ENCODE measurements at places on chromosomes 1 and 21.

GRCh38 chr1:89552471-89553081 lies 27.9 kb downstream of the LRRC8B start:
- DNase-seq, result no peak

GRCh38 chr21:42878678-42878992 lies 704 bp downstream of the WDR4 start:
- DNase-seq, result no peak

- no peak for DNase-seq
These were observed 328.6 kb downstream of the RRAGC start for GRCh38 chr1:38530957-38531356.

GRCh38 chr21:42590431-42591131 lies 62.8 kb upstream of the PDE9A start:
- no peak for DNase-seq

DNA sequence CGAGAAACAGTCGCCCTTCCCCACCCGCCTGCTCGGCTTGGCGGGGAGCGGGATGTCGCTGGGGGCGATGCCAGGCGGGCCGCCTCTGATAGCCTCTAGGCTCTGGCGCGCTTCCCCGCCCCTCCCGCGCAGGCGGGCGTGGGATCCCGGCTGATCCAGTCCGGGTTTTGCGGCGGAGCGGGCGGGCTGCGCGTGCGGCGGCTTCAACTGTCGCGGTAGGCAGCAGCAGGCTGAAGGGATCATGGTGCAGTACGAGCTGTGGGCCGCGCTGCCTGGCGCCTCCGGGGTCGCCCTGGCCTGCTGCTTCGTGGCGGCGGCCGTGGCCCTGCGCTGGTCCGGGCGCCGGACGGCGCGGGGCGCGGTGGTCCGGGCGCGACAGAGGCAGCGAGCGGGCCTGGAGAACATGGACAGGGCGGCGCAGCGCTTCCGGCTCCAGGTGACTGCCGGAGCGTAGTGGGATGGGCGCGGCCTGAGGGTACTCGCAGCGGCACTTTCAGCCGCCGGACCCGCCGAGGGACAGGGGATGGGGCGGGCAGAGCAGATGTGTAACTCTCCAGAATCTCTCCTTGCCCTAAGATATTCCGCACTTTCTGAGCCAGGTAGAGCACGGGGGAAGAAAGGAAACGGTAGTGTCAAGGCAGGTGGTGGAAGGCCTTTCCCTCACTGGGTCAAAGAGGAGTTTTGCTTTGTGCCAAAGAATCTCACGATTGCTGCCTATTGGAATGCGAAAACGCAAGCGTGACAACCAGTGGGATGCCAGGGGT lies at the start of gene FAAH:
Gene FAAH (plus strand): TSS at position 210 of the 764 bp plus-strand sequence. CDS start 32 bp downstream, at position 242.
- no peak for DNase-seq

DNA sequence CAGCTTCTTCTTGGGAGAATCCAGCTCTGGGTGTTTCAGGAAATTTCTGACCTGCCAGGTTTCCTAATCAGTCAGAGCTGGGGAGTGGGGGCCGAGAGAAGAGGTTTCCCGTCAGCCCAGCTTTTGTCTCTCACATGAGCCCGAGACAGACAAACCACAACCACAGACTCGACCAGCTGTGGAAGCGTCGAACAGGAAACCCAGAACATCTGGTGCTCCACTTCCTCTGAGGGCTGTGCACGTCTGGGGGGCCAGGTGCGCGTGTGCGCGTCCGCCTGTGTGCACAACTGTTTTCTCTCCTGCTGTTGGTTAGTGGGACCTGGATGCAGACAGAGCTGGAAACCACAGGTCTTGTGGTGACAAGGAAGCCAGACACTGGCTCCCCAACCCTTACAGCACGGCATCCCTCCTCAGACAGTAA lies 113.0 kb upstream of the SLC25A33 start:
- no peak for DNase-seq

DNA sequence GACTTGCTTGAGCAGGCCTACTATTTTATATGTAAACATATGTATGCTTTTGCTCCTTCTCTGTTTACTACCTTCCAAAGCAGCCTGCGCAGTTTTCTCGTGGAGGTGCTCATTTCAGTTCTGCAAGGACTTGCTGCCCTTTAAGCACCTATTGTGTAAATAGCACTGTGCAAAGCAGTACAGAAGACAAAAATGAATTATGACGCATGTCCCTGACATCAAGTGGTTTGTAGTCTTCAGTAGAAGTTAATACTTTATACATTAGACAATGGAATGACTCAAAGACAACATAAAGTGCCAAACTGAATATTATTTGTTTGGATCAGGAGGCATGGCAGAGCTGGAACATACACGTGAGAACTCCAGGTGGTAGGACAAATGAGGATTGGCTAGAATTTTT lies 611.7 kb downstream of the LMO4 start:
- no peak for DNase-seq

DNA sequence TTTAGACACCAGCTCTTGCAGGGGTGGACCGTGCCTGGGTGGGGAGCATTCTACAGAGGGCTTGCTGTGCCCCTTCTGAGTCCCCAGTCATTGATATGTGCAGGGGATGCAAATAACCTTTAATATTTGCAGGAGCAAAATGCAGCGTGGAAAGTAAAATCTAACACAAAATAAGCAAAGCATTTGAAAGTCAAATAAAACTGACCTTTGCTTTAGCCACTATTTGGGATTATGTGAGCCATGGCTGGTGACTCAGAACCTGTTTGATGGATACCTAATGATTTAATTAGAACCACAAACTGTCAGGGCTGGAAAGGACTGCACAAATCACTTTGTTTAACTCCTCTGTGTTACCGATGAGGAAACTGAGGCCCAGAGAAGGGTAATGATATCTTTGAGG lies 377.5 kb downstream of the HHAT start:
- no peak for DNase-seq

DNA sequence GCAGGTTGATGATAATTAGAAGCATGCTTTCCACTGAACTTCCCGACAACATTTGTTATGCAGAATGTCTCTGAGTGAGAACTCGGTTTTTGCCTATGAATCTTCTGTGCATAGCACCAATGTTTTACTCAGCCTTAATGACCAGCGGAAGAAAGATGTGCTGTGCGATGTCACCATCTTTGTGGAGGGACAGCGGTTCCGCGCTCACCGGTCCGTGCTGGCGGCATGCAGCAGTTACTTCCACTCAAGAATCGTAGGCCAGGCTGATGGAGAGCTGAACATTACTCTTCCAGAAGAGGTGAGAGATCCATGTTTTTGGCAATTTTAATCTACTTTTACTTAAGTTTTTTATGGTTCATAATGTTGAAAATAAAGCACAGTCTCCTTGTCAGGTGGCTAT lies 22.5 kb downstream of the BACH1 start:
- no peak for DNase-seq

DNA sequence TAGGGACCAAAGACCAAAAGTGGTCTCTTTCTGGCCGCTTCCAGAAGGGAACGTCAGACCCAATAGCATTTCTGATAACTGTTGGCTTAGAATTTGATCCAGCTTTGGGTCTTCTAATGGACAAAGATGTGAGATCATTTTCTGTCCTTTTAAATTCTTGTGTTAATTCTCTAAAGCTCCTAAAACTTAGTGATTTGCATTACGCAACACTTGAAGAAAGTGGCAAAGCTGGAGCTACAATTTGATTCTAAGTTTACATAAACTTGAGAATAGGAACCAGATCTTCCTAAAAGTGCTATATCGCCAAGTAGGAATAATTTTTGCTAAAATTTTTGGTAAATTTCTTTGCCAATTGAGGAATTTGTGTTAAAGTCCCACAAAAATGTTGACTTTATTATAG lies 21.6 kb upstream of the PLA2G4A start:
- DNase-seq, result no peak

DNA sequence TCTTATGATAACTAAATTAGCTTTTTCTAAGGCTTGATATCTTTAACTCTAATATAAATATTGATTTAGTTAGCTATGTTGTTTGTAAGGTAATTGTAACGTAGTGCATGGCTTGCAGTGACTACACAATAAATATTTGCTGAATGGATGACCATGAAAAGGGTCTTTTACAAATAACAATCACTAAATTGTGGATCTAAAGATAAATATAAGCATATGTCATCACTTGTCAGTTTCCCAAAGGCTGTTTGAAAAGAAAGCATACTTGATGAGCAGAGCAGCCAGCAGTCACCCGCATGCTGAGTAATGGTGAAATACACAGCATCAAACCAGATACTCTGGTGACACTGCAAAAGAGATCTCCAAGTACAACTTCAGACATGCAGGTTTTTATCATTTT lies 92.5 kb upstream of the FMN2 start:
- DNase-seq, result no peak

DNA sequence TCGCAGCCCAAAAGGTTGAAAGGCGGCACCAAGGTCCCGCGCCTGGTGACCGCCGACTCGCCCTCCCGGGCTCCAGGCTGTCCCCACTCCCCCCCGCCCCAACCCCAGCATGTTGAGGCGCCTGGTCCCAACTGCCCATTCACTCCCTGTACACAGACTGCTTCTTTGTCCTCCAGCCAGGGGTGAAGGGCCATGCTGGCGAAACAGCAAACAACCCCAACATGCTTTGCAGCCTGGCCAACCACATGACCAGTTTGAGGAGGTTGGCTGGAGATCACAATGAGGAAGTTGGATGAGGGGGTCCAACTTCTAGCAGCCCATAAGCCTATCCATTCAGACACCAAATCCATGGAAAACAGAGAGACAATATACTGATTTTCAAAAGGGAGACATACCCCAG lies 13.5 kb downstream of the PDE9A start:
- DNase-seq, result no peak

- no peak for DNase-seq
These were observed 33.0 kb upstream of the TTC22 start for GRCh38 chr1:54834007-54834541.

DNA sequence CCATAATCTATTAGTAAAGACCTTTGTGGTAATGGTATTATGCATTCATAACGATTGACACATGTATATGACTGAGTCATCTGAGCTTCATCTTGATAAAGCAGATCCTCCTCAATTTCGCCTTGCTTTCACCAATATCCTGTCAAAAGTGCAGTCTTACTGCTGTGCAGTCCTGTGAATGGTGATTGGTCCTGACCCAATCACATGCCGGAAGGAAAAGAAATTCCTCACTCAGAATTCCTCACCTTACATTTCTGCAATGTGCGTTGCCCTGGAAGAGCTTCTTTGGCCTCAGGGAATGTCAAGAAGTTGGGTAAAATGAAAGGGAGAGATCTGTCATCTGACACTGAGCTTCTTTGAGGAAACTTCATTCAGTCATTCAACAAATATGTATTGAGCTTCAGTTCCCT lies 121.0 kb upstream of the TSPAN2 start:
- DNase-seq, result no peak

DNA sequence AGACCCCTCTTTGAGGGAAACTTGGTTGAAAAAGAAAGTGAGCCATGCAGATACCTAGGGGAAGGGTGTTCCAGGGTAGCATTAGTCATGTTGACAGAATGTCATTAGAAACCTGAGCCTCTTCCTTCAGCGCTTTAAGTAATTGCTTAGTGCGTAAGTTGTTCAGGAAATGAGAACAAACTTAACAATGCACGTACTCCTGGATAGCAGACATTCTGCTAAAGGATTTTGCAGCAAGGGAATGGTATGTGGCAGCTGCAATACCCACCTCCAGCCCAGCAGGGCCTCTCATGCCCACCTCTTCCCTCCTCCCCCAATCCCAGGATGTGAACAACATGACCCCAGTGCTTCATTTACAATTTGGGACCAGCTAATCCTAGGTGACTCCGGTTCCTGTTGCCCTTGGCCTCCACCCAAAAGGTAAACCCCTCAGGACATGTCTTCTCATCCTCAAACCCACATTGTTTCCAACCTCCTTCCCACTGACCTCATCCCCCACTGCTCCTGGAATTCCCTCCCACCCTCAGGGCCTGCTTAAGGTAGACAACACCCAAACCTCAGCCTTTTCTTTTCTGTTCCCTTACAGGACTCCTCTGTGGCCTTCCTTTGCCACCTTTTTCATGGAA lies 98.0 kb upstream of the BCAR3 start:
- peak; percentile 90 for DNase-seq

DNA sequence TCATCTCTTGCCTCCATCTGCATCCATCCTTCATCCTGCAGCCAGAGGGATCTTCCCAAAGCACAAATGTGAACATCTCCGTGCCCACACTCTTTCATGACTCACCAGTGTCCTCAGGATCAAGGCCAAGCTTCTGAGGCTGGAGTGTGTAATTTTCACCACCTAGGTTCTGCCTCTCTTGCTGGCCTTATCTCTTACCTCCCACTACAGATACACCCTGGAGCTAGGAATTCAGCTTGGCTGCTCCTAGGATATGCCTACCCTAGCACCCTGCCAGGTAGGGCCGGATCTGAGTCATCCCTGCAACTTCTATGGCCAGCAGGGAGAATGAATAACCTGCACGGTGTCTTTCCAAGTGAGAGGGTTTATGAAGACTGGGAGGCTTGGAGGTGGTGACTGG lies 208.7 kb upstream of the CSF3R start:
- DNase-seq, result no peak

DNA sequence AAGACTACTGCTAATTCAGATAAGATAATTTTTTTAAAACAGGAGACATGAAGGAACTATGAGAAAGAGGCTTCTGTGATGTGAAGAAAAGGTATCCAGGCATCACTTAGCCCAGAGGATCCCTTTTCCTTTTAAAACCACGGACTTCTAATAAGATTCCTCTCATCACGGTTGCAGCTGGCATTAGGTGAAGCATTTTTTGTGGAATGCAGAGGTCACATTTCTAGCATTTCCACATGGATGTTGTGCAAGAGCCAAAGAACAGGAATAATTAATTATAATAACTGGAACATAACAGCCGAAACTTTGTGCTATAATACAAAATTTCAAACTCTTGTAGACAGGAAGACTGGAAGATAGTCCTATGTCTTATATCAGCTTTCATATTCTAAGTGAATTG lies 27.6 kb downstream of the CYP2J2 start:
- no peak for DNase-seq

- DNase-seq, result peak; percentile 10
These were observed 508.8 kb upstream of the ZP4 start for GRCh38 chr1:238399558-238399957.

GRCh38 chr1:70400335-70400734 lies 10.7 kb upstream of the CTH start:
- no peak for DNase-seq

DNA sequence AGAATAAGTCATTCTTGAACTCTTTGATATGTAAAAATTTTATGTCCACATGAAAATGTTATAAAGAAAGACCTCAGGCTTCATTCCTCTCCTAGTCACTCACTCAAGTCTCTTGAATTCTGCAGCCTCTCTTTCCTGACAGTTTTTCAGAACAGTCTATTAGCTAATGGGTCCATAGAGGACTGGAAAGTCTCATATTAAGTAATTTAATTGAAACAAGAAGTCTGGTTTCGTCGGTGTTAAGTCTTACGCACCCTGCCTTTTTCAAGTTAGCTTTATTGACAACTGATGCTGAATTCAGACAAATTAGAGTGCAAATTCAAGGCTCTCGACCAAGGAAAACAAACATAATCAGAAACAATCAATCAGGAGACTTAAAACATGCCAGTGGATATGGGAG lies 105.8 kb downstream of the GREM2 start:
- no peak for DNase-seq

- DNase-seq, result no peak
These were observed 54.2 kb upstream of the SSBP3 start for GRCh38 chr1:54460351-54460750.

- DNase-seq, result no peak
These were observed 39.6 kb upstream of the LBR start for GRCh38 chr1:225467193-225468020.

- peak; percentile 31 for DNase-seq
These were observed 160.9 kb downstream of the GABPA start for GRCh38 chr21:25895565-25896205.

GRCh38 chr1:66542314-66542713 lies 8.4 kb downstream of the SGIP1 start:
- no peak for DNase-seq

Measured in H4 (cell line).